ENCODE measurements at places on chromosomes 12 and 14.
A peak's percentile ranks its signal among the peaks of the same experiment; 100 is the strongest.

DNA sequence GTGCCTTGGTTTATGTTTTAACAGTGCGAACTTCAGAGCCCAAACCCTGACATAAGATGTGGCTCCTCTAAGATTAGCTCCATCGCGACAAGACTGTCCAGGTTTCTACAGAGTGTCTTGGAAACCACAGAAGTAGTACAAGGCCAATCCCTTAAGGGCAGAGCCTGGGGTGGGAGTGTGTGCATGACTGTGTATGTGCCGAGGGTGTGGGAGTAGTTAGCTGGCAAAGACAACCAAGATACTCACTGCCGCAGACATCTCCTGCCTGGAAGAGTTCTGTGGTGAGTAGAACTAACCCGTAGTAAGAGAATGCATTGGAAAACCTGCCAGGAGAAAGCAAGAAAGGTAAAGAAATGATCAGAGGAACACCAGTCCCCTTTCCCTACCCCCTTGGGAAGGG lies 54.1 kb downstream of the DAO start:
- peak; percentile 41 for DNase-seq

DNA sequence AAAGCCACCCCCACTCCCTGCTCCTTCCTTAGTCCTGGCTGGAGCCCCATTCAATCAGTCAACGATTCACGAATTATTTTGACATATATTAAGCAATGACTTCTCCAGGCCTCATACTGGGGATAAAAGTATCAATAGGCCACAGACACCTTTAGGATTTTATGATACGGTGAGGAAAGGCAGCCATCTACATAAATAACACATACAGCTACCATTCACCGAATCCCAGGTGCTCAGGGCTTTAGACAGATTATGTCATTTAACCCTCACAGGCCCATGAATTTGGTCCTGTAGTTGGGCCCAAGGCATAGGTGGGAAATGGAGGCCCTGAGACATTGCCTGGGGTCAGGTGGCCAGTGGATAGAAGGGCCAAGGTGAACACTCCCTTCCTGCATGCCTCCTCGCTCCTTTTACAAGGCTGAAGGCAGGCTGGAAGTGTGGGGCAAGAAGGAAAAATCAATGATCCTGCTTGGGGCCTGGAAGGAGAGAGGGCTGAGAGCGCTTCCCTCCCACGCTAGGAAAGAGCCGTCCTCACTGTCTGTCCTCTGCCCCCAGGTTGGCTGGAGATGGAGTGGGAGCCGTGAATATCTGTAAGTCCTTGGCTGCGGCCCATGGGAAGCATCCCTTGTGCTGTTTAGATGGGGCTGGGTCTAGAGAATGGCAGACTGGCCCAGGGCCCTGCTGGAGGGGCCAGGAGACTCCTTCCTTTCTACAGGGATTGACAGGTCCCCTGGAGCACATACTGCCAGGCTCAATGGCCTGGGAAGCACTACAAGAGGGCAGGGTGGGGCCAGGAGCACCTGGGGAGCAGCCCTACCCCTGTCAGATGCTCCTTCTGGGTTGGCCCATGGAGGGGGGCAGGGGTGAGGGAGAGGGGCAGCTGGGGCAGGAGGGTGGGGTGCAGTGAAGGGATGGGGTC lies 14.8 kb downstream of the KRT7 start:
- no peak for DNase-seq

DNA sequence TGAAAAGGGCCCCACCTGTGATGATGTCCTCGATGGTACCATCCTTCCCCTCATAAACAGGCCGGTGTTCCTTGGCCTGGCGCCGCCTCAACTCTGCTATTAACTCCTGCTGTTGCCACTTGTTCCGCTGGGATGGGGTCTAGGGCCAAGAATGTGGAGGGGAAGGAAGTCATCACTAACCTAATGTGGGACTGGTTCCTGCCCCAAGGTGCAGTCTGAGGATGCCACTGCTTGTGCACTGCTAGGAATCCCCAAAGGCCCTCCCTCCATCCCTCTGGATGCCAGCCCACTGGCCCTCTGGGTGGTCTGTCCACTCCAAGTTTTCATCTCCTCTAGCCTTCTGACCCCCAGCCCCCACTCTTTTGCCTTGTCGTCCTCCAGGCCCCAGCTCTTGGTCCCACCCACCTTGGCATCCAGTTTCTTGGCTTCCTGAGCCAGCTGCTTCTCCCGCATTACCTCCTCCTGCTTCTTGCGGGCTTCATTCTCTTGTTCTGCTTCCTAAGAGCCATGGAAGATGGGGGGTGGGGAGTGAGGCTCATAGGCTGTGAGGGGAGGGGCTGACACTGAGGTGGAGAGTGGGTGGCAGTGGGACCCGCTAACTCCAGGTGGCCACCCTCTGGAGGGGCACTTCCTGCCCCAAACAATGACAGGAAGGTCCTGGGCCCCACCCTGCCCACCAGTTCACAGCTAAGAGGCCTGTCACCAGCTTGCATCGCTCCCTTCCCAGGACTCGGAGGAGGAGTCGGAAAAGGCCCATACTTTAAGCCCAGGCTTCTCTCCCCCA lies 23.7 kb downstream of the PRPF40B start:
- DNase-seq, result no peak

- DNase-seq, result no peak
These were observed 6.6 kb downstream of the LRRC9 start for GRCh38 chr14:59926534-59926933.

- no peak for DNase-seq
These were observed 44.6 kb downstream of the NINJ2 start for GRCh38 chr12:618605-619004.

DNA sequence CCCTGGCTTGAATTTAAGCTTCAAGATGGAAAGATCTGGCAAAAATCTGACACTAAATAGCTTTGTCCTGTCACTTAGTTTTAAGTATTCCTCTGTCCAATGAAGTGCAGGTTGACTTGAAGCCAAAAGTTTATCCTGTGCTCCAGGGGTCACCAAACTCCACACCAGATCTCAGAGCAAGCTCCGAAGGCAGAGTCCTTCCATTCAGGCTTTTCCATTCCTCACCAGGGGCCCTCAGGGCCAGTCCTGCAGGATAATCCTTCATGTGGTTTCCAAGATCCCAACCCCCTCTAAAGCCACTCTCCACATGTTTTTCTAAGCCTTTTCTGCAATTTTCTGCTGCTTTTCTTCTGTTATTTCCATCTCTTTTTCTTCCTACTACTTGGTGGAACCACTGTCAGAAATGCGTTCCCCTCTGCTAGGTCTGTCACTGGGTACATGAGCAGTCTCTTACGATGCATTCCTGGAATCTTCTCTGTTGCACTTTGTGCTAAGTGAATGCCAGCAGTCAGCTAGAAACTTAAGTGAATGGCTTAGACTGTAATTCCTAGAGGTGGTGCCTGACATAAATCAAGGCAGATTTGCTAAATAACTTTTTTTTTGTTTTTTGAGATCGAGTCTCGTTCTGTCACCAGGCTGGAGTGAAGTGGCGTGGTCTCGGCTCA lies 251.4 kb downstream of the MSRB3 start:
- DNase-seq, result no peak

DNA sequence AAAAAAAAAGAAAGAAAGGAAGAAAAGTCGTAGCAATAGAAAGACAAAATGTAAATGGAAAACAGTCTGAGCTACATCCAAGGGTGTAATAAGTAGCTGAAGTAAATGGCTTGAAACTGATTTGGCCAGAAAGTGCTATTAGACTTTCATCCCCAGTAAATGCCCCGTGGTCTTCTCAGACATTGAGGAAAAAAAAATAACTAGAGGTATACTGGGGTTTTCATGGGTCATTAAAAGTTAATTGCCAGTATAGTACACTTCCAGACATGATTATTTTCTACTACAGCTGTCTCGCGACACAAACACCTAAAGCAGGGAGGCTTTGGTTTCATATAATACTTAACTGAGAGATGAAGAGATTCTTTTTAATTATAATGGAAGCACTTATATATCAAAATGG lies 271.9 kb downstream of the CPNE8 start:
- DNase-seq, result no peak

- no peak for DNase-seq
These were observed 204.6 kb downstream of the ETV6 start for GRCh38 chr12:11854011-11854499.

DNA sequence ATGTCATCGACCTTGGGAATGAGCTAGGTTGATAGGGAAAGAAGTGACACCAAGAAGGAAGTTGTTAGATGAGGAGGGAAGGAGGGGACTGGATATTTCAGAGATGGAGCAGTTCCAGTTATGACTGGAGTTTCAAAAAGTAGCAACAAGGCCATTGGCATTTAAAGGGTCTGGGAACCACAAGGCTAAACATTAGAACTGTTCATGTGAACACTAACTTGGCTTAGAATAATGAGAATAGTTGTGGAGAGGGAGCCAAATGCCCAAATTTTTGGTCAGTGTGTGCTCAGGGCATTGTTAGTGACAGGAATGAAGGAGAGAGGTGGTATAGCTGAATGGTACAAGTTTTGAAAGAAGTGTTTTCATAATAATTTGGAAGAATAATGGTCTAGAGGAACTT lies 16.8 kb downstream of the IFT43 start:
- DNase-seq, result no peak

DNA sequence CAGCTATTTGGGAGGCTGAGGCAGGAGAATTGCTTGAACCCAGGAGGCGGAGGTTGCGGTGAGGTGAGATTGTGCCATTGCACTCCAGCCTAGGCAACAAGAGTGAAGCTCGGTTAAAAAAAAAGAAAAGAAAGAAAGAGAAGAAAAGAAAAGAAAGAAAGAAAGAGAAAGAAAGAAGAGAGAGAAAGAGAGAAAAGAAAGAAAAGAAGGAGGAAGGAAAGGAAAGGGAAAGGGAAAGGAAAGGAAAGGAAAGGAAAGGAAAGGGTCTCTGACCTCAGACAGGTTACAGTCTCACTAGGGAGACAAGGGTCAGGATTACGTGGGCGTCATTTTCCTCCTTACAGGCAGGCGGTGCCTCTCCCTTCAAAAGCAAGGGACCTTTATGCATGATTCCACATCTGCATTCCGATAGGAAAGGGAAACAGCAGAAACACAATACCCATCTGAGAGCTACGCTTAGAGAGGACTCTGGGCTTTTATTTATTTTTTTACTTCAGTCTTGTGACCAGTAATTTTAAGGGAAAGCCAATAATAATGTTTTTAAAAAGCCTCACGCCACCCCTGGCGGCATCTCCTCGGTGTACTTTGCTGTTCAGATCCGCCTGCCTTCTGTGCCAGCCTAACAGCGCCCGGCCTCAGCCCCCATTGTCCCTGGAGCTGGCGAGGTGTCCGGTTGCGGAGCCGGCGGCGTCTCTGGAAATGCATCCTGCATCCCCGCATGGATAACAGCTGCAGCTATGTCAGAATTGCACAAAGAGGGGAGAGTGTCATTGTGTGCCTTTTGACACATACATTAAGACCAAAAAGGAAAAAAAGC lies 945 bp upstream of the HIP1R start:
- DNase-seq, result peak; percentile 65

DNA sequence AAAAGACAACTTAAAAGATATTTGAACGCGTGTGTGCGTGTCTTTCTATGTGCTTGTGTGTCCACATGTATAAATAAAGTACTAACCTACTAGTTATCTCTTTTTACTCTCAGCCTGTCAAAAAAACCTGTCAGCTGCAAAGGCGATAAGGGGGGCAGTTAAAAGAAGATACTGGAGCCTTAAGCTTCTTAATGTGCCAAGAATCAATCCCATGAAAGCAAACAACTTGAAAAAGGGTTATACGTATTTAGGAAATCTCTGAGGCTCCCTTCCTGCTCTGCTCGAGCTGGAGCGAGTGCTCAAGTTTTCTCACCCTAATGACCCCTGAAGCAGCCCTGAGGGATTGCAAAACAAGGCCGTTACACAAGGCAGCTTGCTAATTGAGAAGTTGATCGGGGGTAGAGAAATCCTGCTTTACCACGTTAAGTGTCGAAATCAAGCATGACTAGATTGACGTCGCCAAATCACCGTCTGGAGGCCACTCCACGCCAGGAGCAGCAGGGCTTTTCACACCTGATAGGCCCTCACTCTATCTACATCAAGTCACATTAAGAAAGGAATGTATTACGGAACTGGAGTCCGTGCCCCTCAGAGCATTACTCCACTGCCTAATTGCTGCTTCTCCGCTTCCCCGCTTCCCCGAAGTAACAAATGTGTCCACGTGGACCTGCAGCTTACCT lies 32.4 kb downstream of the LMO3 start:
- DNase-seq, result peak; percentile 93

GRCh38 chr12:129964826-129965457 lies 61.1 kb upstream of the TMEM132D start:
- DNase-seq, result no peak

DNA sequence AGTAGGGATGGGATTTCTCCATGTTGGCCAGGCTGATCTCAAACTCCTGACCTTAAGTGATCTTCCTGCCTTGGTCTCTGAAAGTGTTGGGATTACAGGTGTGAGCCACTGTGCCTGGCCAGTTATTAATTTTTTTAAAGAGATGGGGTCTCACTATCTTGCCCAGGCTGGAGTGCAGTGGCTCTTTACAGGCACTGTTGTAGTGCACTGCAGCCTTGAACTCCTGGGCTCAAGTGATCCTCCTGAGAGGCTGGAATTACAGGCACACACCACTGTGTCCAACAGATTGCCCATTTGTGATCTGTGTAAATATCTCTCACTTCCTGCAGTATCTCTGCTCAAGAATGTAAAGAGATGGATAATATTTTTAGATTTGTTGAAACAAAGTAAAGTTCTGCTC lies 45.9 kb downstream of the PTPN11 start:
- DNase-seq, result no peak

- DNase-seq, result no peak
These were observed 113.0 kb downstream of the FOXG1 start for GRCh38 chr14:28879573-28879996.
